ENCODE measurements at places on chromosomes 1 and 21.

- no peak for DNase-seq
These were observed 33.1 kb upstream of the MEF2D start for GRCh38 chr1:156533568-156534220.

DNA sequence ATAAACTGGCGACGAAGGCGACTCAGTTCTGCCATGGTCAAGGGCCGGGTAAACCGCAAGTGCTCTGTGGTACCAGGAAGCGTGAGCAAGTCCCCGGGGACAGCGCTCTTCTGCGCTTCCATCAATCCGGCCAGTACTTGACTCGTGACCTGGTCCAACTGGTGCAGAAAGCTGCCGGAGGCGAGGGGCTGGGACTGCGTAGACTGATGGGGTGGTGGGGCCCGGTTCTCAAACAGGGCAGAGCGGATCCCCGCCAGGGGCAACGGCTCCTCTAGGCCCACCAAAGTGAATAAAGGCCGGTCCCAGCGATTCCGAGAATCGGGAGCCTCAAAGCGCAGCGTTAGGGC, 852 bp downstream of the KTI12 start:
- peak; percentile 3 for DNase-seq

DNA sequence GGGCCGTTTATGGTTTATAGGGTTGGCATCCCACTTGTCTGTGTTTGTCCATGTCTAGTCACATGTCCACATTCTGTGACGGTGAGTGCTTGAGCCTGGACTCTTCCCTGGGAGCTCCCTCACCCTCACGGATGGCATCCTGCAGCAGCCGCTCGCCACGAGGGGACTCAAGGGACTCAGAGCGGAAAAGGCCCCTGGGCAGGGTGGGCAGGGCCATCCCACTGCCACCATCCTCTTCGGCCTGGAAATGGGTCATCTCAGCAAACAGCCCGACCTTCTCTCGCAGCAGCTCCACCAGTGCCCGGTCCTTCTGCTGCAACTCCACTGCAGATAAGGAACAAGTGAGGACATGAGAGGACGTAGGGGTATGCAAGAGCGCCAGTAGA, 11.1 kb downstream of the RXFP4 start:
- DNase-seq = no peak

GRCh38 chr1:247198781-247199180, 27.0 kb upstream of the ZNF124 start:
- DNase-seq = no peak

DNA sequence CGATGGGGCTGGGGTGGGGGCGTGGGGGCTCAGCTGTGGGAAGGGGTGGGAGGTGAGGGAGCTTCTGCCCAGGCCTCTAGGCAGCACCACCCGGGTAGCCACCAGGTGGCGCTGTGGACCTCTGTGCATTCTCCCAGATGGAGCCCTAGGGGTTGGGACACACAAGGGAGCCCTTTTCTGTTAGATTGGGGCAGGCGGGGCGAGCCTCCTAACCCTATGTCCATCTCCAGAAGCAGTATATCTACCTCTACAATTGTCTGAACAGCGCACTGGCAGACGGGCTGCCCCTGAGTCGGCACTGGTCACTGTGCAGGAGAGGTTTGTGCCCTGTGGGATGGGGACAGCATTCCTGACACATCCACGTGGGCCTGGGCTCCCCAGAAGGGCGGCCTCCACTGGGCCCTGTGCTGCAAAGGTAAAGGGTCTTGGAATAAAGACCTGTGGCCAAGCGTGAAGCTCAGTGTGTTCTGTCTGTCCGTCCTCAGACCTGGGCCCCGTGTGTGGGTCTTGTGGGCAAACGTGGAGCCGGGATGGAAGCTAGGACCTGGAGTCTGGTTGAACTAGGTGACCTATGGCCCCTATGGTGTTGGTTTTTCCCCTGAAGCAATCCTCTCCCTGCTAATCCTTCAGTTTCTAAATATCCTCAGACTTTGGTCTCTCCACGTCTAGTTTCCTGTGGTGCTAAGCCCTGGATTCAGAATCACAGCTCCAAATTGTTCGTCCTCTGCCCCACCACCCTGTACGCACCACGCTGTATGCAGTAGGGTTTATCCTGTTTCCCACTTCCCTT, 4.4 kb upstream of the LGR6 start:
- peak; percentile 48 for DNase-seq

GRCh38 chr1:56920591-56921001, 45.2 kb downstream of the C8B start:
- no peak for DNase-seq

DNA sequence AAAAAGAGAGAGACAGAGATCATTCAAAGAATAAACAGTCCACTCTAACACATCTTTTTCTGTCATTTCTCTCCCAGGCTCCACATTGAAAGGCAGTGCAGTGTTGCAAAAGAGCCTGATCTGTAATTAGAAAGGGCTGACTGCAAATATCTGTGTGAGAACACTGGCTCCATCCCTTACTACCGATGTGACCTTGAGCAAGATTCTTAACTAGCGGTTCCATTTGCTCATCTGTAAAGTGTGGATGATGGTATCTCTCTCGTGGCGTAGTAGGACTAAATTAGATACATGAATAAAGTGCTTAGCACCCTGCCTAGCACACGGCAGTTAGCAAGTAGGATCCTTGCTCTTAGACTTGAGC, 26.9 kb upstream of the SLC44A3 start:
- no peak for DNase-seq

DNA sequence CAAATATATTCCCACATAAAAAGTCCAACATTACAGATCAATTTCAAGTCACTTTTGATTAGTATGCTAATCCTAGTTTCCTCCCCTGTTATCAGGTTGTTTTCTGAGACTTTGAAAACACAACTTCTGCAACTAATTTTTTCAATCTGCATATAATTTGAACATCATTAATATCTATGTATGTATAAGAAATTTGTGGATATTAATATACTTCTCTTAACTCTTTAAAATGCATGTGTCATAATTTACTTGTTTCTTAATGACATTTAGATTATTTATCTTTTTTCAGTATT, 48.6 kb downstream of the EXO1 start:
- no peak for DNase-seq

GRCh38 chr1:218377143-218377660, 32.1 kb downstream of the TGFB2 start:
- DNase-seq = no peak

- DNase-seq = no peak
These were observed 576.6 kb downstream of the NPHP4 start for GRCh38 chr1:5415606-5416005.

DNA sequence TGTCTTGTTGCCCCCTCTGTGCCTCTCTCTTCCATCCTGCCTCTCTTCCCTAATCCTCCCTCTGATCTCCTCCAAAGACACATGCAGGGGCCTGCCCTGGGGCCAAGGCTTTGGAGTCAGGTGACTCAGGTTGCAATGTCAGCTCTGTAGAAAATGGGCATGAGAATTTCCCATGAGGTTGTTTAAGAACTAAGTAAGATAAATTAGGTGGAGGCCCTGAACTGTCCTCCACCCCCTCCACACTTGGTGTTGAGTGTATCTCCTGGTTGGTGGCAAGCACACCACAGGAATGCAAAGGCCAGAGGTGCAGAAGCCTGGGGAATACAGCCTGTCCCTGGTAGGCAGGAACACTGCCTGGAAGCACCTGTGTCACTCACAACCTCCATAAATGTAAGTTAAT, 63.9 kb upstream of the GRIK3 start:
- no peak for DNase-seq

- no peak for DNase-seq
These were observed 185.8 kb downstream of the PCP4 start for GRCh38 chr21:40053007-40053406.

DNA sequence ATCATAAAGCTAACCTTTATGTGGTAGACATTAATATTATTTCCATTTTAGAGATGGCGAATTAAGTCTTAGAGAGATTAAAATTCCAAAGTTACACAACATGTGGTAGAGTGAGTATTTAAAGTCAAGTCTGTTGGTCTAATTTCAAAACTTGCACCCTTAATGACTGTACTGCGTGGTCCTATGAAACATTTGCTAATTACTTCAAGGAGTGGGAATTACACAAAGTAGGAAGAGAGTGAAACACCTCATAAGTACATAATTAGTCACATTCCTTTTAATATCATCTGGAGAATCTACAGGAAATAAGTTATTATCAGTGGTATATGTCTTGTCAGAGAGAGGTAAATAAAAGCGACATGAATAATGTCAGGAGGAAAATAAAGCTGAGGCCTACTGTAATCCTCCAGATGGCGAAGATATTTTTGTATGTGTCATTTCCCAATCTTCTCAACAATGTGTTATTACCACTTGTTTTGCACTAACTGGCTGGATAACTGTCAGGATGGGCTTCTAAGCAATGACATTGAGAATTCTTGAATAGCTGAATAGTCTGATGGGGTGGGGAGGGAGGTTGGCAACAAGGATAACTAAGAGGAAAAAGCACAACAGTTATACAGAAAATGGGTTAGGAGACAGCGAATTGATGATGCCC, 95.5 kb downstream of the TNFSF18 start:
- DNase-seq = no peak

DNA sequence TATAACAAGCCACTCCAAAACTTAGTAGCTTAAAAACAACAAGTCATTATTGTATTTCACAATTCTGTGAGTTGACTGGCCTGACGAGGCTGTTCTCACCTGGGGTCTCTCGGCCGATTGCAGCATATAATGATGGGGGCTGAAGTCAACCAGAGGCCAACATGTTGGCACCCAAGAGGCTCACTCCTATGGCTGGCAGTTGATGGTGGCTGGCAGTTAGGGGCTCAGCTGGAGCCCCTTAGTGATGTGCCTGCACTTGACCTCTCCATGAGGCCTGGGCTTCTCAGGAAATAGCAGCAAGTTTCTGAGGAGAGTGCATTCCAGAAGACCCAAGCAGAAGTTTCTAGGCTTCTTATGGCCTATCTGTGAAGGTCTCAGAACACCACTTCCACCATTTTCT, 459.4 kb downstream of the NPHP4 start:
- DNase-seq = no peak

DNA sequence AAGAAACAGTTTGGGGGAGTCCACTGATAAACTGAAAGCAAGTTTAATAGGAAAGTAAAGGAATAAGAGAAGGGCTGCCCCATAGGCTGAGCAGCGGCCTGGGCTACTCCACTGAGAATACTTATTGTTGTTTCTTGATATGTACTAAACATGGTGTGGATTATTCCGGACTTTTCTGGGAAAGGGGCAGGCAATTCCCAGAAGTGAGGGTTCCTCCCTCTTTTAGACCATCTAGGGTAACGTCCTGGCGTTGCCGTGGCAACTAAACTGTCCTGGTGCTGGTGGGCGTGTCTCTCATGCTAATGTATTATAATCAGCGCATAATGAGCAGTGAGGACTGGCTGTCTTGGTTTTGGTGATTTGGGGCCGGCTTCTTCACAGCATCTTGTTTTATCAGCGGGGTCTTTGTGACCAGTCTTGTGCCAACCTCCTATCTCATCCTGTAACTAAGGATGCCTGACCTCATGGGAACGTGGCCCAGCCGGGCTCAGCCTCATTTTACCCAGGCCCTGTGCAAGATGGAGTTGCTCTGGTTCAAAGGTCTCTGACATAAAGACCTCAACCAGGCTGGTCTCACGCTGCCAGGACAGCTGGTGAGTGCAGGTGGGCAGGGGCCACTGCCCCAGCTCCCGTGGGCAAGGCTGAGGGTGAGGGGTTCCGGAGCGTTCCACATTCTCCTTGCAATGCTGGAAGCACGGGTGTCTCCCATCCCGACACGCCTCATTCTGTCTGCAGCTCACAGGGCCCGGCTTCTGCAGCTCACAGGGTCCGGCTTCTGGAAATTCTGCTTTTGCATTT, 19.6 kb upstream of the C1orf159 start:
- DNase-seq = no peak

DNA sequence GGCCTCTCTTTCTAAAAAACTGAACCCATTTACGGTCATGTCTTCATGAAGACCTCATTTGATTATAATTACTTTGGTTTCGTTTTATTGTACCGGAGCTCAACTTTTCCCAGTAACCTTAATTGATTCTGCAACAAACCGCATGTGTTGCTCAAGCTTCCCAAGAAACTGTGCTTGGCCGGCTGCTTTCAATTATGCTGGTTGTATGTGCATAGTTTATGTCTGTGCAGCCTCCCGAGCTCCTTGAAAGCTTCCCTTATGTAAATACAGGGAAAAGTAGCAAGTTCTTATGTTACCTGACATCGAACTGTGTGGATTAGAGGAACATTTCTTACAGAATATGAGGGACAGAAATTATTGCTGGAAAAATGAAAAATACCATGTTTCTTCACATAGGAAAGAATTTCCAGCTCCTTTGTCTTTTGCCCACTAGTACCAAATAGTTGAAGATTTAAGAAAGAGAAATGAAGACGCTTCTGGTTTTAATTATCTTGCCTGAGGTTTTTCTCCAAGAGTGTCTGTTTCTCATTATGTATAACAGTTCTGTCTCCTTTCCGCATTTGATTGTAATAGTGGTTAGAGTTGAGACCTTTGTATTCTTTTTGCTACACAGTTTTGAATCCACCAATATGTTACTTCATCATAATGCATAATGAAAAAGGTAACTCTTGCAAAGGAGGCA, 2.1 kb downstream of the VCAM1 start:
- no peak for DNase-seq

- no peak for DNase-seq
These were observed 13.0 kb downstream of the SESN2 start for GRCh38 chr1:28272215-28272852.

DNA sequence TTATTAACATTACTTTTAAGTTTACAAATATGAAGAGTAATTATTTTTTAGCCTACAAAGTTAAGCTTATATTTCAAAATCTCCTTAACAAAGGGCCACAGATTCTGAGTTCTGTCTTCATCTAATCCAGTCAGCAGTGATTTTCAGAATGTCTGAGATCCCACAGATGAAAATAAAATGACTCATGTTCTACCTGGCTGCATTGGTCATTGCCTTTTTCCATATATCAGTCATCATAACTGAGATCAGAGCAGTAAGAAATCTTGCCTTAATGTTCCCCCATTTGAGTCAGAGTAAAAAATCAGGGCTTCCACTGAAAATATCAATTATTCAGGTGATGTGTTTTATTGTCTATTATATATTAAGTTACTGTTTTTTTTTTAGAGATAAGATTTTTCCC, 416.1 kb downstream of the MRPL39 start:
- DNase-seq = no peak

DNA sequence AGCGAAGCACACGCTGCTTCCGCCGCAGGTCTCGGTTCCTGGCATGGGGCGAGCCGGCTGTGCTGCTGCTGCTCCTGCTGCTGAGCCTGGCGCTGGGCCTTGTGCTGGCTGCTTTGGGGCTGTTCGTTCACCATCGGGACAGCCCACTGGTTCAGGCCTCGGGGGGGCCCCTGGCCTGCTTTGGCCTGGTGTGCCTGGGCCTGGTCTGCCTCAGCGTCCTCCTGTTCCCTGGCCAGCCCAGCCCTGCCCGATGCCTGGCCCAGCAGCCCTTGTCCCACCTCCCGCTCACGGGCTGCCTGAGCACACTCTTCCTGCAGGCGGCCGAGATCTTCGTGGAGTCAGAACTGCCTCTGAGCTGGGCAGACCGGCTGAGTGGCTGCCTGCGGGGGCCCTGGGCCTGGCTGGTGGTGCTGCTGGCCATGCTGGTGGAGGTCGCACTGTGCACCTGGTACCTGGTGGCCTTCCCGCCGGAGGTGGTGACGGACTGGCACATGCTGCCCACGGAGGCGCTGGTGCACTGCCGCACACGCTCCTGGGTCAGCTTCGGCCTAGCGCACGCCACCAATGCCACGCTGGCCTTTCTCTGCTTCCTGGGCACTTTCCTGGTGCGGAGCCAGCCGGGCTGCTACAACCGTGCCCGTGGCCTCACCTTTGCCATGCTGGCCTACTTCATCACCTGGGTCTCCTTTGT, 2.6 kb downstream of the TAS1R3 start:
- no peak for DNase-seq
